COR-L47 (cell line): ENCODE measurements at places on chromosomes 12 and 14.

GRCh38 chr12:96502477-96502876 is 13.1 kb downstream of the CFAP54 start:
- no peak for DNase-seq

DNA sequence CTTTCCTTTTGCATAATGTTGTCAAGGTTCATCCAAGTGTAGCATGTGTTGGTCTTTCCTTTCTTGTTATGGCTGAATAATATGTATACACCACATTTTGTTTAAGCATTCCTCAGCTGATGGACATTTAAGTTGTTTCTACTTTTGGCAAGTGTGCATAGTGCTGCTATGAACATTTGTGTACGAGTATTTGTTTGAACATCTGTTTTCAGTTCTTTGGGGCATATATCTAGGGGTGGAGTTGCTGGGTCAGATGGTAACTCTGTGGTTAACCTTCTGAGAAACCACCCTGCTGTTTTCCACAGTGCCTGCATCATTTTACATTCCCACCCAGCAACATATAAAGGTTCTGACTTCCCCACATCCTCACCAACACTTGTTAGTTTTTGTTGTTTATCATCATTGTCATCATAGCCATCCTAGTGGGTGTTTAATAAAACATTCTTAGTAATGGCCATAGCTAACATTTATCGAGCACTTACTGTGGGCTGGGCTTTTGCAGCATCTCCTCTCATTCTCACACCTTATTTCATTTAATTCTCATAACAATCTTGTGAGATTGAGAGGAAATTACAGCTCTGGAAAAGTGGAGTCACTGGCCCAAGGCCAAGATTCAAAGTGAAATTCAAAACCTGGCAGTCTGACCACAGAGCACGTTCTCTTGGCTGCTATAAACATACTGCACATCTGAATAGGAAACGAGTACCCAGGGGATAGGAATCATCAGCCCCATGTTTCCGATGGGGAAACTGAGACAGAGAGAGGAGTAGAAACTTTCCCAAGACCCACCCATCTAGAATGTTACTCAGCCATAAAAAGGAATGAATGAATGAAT is 193.6 kb downstream of the KSR2 start:
- no peak for DNase-seq

DNA sequence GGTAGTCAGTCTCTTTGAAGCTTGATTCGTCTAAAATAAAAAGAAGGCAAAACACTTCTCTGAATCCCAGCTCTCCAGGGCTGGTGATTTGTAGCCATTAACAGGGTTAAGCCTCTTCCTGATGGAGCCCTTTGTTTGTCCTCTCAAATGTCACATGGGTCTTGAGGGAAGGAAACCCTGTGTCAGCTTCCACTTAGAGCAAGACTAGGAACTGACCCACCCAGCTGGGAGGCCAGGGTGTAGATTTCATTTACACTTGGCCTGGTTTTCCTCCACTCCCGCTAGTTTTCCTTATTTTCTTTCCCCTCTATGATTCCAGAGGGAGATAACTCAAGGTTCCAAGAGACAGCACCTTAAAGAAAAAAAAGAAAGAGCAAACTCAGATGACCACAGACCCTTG is 230.5 kb upstream of the EGLN3 start:
- DNase-seq: no peak

DNA sequence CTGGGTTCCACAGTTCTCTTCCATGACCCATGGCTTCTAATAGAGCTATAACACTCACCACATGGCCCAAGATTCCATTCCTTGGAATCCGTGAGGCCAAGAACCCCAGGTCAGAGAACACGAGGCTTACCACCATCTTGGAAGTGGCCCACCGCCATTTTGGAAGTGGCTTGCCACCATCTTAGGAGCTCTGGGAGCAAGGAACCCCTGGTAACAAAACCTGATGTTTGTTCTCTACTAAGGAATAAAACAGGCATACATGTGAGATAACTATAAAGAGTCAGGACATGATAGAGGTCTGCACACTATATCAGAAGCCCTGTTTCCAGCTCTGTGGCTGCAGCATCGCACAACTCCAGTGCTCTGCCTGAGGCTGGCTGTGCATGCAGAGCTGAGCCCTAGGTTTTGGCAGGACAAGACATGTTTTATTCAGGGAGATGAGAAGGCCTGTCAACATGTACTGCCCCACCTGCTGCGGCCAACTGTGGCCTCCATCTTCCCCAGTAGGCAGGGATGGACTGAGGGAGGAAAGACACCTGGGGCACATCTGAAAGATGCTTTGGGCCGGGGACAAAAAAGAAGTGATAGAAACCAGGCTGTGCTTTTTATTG is 344.9 kb downstream of the DAD1 start:
- no peak for DNase-seq

- no peak for DNase-seq
Measured at GRCh38 chr12:29071099-29071498, 78.0 kb upstream of the FAR2 start.

GRCh38 chr14:101470266-101470665 is 91.0 kb upstream of the DIO3 start:
- no peak for DNase-seq

GRCh38 chr12:57590864-57591781 is at the start of gene PIP4K2C:
Gene PIP4K2C (plus strand): TSS chr12:57591192. CDS start chr12:57591290, 98 bp downstream.
- peak; percentile 78 for DNase-seq

GRCh38 chr14:61147381-61147821 is 133.7 kb downstream of the TMEM30B start:
- DNase-seq: no peak

- no peak for DNase-seq
Measured at GRCh38 chr12:122099856-122100255, 21.3 kb downstream of the MLXIP start.

DNA sequence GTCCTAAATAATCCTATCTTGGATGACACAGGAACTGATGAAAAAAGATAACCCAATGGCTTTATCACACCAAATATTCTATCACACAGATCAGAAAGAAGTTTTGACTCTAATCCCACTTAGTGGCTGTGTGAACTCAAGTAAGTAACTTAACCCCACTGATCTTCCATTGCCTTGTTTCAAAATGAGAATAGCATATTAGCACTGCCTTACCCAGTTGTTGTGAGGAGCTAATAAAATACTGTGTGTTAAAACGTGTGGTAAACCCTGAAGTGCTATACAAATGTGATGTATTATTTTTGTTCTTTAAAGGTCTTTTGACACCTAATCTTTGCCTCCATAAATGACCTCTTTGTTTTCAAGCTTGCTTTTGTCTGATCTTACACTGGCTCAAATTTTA is 60.9 kb upstream of the ARID2 start:
- no peak for DNase-seq

DNA sequence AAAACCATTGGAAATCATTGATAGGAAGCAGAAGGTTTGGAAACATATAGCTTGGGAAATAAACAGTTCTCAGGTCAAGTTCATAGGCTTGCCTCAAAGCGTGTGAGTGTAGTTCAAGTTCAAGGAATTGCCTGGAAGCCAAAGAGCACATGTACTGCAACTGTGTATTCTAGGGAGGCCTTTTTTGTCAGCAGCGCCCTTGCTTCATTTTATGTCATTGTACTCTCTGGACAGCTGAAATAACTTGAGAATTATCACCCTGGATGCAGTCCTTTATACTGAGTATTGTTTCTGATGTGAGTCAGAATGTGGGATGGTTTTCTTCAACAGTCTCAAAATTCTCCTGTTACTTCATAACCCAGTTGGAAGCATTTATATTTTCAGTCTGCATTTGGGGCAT is 16.0 kb upstream of the EVL start:
- no peak for DNase-seq

DNA sequence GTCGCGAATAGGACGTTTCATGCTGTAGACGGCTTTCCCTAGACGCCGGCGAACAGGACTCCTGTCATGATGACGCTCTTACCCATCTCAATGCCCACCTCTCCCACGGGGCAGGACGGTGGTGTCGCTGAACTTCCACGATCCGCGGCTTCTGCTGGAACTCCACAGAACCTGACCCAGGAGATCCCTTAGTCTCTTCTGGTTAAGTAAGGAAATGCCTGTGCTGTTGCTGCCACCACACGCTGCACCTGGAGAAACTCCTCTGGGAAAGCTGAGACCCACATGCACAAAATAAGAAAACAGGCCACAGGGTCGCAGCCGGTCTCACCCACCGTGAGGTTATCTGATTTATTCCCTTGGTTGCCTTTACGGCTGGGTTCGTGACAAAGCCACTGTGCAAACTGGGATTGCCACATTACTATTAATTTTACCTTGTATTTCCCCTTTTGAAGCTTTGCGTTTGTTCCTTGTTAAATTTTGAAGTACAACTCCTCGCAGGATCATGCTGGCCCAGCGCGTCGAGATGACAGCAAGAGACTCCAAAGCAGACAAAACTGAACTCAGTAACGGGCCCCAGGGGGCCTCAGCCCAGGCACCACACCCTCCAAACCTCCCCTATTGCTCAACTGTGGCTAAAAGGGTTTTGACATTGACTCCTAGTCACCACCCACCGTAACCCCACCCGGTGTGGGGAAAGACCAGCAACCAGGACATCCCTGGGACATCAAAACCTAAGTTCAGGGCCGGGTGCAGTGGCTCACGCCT is 9.2 kb upstream of the MMP17 start:
- DNase-seq: no peak

DNA sequence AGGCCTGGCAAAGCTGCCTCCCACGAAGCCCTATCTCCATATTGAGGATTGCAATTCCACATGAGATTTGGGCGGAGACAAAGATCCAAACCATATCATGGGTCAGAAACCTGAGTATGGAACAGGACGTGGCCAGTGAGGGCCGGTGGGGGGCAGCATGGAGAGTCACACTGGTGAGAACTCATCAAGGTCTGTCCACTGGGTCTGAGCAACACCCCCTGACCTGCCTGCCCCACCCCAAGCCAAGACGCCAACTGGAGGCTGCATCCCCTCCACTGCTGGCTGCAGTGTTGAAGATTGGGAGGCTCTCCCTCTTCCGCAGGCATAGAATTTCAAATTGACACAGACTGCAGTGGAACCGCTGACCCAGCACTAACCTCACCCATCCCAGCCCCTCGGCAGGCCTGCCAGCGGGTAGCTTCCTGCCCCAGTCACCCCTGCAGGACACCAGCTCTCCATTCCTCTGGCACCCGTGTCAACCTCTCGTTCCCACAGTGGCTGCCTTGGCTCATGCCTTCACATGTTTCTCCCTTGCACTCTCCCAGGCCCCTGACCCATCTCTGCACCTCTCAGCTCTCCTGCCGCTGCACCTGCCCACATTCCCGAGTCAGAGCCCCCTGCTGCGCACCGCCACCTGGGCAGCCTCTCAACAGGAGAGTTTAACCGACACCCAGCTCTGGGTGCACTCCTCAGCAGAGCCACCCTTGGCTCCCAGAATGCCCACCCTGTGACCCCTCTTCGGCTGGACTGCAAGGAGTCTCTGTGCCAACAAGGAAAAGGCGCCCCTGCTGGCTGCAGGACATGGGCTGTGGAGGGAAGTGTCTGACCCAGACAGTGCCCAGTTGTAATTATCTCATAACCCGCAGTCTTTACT is 45.2 kb upstream of the PPP2R5C start:
- DNase-seq: no peak
